ENCODE measurements at places on chromosomes 11 and 22.

DNA sequence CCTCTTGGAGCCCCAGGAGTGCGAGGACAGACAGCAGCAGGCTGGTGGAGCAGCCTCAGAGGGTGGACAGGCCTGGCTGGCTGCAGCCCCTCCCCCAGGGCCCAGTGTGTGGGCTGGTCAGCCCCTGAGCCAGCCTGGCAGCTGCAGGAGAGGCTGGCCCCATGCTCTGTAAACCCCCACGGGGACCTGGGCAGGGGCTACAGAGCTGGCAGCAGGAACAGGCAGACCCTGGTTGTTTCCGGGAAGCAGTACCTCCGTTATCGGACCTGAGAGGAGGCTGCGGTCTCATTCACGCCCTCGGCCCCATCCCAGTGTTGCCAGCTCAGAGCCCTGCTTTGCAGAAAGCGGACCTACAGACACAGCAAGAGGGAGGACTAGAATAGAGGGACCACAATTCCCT is 38.5 kb upstream of the COMT start:
- DNase-seq = no peak

- peak; percentile 53 for DNase-seq
These were observed 22.1 kb upstream of the RRAS2 start for GRCh38 chr11:14380947-14381561.

DNA sequence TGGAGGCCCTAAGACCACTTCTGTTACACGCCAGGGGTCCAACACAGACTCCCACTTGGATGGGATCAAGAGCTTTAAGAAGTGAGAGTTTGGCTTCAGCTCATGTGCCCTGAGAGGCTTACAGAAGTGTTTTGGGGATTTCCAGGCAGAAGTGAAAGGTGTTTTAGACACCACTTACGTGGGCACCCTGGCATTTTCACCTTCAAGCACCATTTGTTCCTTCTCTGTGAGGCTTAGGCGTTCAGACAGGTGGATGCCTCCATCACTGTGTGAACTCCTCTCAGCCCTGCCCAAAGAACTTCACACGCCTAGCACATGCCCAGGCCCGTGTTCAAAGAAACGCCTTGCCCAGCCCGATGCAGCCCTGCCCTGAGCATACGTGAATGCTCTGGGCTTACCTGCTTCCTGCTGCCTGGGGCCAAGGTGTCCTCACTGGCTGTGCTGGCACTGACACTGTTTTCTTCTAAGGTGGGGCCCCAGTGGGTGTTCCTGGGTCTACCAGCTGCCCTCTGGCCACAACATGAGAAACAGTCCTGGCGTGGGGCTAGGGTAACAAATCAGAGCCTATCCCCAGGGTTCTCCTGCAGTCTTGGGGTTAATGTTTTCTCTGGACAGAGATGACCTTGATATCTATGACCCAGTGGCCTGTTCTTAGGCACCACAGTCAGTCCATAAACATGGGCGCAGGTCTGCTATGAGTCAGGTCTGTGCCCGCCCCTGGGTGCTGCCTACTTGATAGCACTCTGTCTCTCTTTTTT is 34.0 kb downstream of the AMPD3 start:
- no peak for DNase-seq

- no peak for DNase-seq
These were observed 2.5 kb upstream of the MDK start for GRCh38 chr11:46378811-46379481.

DNA sequence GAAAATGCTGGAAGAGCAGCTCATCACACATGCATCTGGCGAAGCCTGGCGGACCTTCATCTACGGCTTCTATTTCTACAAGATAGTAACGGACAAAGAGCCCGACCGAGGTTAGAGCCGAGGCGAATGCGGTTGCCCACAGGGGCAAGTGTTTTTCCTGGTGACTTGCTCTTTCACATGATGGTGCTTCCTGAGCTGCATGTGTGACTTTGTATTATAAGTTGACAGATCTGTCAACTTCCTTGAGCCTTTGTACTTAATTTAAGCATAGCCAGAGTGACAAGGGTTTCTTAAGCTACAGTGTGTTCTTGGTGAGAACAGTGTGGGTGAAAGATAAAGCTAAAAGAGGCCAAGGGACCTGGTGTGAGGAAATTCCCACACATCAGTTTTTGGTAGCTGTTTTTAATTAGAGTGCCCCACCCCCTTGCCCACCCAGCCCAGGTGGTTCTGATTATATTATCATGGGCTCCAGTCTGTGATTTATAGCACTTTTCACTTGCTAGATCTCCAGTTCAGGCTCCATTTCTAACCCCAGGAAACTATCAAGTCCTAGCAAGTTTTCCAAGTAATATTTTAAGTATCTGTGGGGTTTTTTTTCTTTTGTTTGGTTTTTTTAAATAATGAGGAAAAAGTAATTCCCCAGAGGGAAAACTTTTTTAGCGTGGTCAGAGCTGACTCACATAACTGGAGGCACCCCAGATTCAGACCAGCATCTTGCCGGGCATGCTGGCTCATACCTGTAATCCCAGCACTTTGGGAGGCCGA is 68.0 kb upstream of the YWHAH start:
- DNase-seq = no peak

DNA sequence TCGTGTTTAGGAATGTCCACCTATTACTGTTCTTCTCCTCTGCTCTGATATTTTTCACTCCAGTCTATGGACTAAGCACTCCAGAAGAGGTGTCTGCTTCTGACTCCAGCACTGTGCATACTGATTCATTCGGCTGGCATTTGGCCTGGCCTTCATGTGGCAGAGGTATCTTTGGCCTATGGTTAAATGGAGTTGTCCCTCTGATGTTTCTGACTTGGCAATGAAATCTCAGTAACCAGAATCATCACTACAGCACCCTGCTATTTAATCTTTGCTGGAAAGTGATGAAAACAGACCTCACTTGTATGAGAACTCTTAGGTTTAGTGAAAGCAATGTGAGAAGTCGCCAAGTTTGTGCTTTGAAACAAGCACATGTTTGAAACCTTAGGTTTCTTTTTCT is 155.2 kb downstream of the MAML2 start:
- DNase-seq = no peak

DNA sequence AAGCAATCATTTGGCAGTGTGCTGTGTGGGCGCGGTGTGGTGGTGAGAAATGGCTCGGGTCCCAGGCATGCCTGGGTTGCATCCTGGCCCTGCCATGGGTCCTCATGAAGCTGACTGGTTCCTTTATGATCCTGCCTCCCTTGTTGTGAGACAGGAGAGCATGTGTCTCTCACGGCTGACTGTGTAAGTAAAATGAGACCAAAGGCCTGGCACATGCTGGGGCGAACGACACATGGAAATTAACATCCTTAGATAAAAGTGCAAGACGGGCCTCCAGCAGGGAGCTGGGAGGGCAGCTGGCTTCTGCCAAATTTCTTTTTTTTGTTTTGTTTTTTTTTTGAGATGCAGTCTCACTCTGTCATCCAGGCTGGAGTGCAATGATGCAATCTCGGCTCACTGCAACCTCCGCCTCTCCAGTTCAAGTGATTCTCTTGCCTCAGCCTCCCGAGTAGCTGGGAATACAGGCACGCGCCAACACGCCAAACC is 9.4 kb upstream of the FBLN1 start:
- no peak for DNase-seq

DNA sequence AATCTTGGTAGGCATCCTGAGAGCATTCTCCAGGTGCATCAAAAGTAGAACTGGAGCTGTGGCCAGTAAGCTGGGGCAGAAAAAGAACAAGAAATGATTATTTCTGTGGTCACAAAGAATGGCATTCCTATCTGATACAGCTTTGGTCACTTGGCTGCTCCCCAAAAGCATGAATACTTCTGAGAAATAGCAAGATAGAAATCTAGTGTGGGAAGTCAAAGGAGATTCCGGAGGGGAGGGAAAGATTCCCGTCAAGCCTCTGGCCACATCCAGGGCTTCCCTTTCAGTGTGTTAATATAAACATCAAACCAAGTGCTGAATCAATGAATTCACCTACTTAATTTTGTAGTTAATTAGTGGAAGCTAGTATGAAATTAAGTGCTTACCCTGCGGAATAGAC is 1185.4 kb downstream of the LRRC4C start:
- DNase-seq = no peak

GRCh38 chr11:108970221-108970991 is 305.5 kb downstream of the DDX10 start:
- DNase-seq = no peak

DNA sequence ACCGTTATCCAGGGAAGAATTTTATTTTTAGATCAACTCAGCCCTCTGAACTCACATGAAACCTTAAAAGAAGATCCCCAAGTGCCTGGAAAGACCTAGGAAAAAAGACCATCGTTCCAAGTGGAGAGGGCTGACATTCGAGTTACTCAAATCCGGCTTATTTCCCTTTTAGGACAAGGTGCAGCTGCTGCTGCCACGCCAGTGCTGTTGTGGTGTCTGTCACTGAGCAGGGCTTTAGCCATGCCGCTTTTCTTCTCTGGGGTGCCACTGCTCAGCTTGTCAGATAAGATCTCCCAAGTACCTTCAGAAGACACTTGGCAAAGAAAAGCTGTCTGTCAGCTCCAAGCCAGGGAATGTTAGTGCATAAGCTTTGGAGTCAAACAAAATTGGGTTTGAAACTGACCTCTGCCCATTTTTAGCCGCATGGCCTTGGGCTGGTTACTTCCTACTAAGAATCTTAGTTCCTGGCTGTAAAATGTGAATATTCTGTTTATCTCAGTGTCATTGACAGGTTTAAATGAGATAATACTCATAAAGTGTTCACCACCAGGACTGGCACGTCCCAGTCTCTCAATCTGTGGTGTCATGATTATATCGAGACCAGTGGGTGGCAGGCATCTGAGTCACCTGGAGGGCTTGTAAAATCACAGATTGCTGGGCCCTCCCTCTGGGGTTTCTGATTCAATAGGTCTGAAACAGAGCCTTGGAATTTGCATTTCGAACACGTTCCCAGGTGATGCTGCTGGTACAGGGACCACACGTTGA is 117.5 kb downstream of the PKNOX2 start:
- DNase-seq = no peak

- DNase-seq = no peak
These were observed 276.9 kb downstream of the FAM76B start for GRCh38 chr11:95512682-95513081.

GRCh38 chr11:131977854-131978253 is 607.4 kb downstream of the NTM start:
- DNase-seq = no peak

Measured in NCI-H1105 (cell line).